ENCODE measurements at places on chromosomes 5 and 9. TPM values are rescaled to one million over a fixed set of nuclear protein-coding genes. Genes with fewer than 3 reads are reported as not detected.
A peak's percentile ranks its signal among the peaks of the same experiment; 100 is the strongest.

GRCh38 chr5:65338606-65339151 lies 143.0 kb downstream of the ADAMTS6 start:
- DNase-seq, result no peak

DNA sequence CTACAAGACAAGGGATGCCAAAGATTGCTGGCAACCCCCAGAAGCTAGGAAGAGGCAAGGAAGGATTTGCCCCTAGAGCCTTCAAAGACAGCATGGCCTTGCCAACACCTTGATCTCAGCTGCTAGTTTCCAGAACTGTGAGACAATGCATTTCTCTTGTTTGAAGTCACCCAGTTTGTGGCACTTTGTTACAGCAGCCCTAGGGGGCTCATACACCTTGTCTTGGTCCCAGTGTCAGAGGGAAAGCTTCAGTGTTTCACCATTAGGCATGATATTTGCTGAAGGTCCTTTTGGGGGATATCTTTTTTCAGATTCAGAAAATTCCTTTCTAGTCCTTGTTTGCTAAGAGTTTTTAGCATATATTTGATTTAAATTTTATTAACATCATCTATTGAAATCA lies 3.1 kb upstream of the PPIC start:
- DNase-seq, result no peak

GRCh38 chr5:17218353-17219005 lies 1.0 kb downstream of the BASP1 start:
- DNase-seq, result peak; percentile 52

DNA sequence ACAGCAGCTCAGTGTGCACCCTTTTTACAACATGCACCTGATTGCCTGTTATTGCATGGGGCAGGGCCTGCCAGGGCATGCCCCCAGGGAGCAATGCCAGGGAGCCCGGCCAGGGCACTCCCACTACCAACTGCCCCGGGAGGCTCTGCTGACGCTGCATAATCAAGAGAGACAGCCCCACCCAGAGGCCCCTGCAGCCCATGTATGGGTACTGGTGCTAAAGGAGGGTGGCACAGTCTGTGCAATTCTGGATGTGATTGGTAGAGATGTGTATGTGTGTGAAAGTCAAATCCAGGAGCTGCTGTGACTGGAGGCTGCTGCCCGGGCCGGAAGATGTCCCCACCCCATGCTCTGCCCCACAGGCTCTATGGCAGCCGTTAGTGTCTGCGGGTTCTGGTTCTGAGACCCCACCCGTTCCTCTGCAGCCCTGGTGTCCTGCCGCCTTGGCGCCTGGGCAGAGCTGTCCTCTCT lies 3.9 kb upstream of the NEURL1B start:
- peak; percentile 90 for DNase-seq

SLC6A18 gene
- 0.53 TPM for total RNA-seq

ZNF462 gene
- total RNA-seq, result 16.1 TPM

ORM2 gene
- total RNA-seq, result not detected

GRCh38 chr5:96093890-96094381 lies 132.3 kb upstream of the ELL2 start:
- no peak for DNase-seq

- no peak for DNase-seq
These were observed 46.8 kb downstream of the ZNF366 start for GRCh38 chr5:72460413-72460812.

TYRP1 gene
- 0.70 TPM for total RNA-seq

MARCOL gene
- total RNA-seq, result not detected

DNA sequence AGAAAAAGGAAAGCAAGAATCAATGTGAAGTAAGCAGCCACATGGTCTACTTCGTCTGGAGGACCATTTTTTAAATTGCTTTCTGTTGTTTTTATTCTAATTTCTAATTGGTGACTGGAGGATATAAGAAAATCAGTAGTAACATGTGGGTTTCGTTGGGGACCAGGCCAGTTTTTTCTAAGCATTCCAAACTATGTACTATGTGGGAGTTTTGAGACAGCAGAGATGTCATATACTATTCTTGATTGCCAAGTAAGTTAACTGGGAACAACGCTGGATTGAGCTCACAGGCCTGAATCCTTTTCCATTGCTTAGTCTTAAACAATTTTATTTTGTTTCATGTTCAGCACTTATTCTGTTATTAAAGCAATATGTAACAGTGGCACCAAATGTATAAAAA lies 225.7 kb downstream of the TMEM167A start:
- DNase-seq, result no peak

- DNase-seq, result no peak
These were observed 5.3 kb upstream of the SHOC1 start for GRCh38 chr9:111799915-111800526.

GRCh38 chr5:35218981-35219380 lies 11.3 kb downstream of the PRLR start:
- no peak for DNase-seq

INSL4 gene
- not detected for total RNA-seq

DNA sequence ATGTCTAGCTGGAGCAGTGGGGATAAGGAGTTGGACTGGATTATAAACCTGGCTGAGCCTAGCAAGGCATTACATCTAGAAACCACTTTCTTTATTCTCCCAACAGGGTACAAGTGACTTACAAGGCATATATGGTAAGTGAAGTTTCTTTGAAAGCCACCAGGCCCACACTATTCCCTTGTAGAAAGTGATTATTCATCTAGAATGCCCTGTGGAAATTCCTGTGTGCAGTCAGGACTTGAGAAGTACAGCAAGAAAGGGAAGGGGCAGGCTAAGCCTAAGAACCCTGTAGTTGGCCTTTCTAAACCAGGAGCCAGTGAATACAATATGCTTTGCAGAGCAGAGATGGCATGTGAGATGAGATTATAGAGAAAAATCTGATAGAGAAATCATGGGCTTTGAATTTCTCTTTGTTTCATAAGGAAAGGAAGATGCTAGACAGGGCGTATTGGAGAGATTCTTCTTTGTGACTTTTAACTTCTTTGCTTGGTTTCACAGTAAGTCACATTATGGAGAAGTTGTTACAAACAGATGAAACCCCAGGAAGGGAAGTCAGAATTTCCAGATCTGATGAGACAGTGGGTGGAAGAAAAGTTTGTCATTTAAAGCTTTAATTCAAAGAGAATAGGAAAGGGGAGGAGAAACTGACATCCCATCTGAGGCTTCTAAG lies 321.7 kb downstream of the NDUFS4 start:
- DNase-seq, result no peak

SH3PXD2B gene
- 12.9 TPM for total RNA-seq

- DNase-seq, result no peak
These were observed 14.3 kb downstream of the CNTFR start for GRCh38 chr9:34575241-34575640.

GRCh38 chr5:61303346-61303745 lies 28.7 kb upstream of the ZSWIM6 start:
- no peak for DNase-seq

GRCh38 chr9:119050281-119050680 lies 319.0 kb downstream of the BRINP1 start:
- no peak for DNase-seq

LCN15 gene
- total RNA-seq, result 1.5 TPM

DNA sequence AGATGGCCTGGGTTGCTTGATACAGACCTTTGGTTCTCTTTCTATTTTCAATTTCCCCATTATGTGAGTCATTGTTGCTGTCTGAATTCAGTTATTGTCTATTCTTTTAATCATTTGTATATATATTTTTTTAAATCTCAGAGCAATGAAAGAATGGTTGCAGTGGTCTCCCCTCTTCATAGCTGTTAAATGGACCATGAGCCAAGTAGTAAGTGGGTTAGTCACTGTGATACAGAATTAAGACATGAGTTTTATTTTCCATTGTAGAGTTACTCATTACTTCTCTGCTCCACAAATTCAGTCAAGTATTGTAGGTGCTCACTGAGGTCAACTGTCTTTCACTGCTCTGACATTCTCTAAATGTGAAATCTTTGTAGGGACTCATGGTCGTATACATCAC lies 174.6 kb upstream of the GRAMD2B start:
- no peak for DNase-seq

SMIM3 gene
- total RNA-seq, result 82.5 TPM

- no peak for DNase-seq
These were observed 456.4 kb downstream of the NFIB start for GRCh38 chr9:13857521-13857920.

GRCh38 chr9:137592767-137593166 lies 2.5 kb upstream of the ZMYND19 start:
- no peak for DNase-seq

TRIM41 gene
- 20.4 TPM for total RNA-seq

DNA sequence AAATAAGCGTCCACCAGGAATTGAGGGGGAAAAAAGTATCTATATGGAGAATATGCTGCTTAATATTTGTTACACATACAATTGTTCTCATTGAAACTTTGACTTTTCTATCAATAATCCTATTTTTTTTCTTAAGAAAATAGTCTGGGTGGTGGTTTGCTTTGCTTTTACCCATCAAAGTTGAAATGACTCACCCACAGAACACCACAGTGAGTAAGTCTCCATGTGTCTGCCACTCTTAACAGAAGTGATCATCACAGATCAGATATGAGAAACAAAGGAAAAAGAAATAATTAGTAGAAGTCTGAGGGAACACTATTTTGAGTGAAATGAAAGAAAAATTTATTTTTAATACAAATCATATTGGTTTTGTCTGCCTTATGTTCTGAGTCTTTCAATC lies 742.8 kb downstream of the CDH9 start:
- no peak for DNase-seq

DNA sequence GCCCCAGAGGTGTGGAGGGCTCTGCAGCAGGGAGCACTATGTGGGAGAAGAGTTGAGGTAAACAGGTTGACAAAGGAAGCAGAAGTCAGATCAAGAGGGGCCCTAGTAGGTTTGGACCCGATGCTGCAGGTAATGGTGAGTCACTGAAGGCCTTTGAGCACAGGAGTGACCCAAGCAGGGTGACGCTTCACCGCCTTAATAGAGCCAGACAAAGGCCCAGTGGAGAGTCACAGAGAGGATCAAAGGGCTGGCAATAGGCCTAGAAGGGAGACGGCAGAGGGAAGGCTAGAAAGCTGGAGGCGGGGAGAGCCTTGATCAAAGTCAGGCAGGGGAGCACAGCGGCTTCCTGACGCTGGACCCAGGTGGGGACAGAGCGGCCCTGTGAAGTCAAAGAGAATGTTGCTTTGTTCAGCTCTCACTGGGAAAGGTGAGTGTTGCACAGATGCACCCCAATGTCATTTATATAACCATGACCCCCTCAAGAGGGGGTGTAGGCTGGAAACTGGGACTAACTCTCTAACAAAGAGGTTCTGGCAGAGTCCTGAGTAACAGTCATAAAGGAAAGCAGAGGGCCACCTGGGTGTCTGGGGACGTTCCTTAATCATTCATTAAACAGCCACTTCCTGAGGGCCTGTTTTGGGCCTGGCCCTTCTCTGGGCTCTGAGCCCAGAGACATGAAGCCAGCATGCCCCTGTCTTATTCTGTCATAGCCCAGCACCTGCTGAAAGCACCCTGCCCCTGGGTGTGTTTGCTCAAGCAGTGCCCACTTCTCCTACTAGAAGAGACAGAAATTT lies 9.8 kb upstream of the CPLX2 start:
- DNase-seq, result no peak

CDH6 gene
- 0.85 TPM for total RNA-seq

RUFY1 gene
- 65.8 TPM for total RNA-seq

GRCh38 chr5:80569961-80570786 lies at the start of gene ANKRD34B:
ANKRD34B (minus strand) TSS chr5:80570280; CDS start chr5:80560019, 10,261 bp downstream.
- no peak for DNase-seq

KLHL3 gene
- 6.2 TPM for total RNA-seq

DNA sequence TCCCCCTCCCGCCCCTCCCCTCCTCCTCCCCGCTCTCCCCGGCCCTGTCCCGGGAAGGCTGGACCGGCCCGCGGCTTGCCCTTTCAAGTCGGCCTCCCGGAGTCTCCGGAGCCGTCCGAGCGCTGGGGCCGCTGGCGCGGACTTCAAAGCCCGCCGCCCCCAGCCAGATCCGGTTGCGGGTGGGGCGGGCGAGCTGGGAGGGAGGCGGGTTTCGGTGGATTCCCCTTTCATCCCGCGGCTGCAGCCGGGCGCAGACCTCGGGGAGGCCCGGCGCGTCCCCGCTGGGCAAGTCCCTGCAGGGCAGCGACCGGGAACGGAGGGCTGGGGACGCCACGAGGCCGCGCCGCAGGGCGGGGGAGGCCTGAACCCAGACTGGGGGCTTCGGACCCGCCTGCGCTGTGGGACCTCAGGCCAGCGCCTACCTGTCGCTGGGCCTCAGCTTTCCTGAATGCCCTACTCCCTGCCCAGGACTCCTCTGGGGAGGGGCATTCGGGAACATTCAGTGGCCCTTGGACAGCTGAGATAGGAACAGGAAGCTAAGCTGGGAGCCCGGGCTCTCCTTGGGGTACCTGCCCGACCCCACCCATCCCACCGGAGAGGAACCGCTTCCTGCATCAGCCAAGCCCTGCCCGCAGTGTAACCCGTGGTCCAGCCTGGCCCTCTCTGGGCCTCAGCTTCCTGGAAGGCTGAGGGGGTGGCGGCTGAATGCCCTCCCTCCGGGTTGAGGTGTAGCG lies 23.4 kb downstream of the C9orf50 start:
- peak; percentile 70 for DNase-seq

DNA sequence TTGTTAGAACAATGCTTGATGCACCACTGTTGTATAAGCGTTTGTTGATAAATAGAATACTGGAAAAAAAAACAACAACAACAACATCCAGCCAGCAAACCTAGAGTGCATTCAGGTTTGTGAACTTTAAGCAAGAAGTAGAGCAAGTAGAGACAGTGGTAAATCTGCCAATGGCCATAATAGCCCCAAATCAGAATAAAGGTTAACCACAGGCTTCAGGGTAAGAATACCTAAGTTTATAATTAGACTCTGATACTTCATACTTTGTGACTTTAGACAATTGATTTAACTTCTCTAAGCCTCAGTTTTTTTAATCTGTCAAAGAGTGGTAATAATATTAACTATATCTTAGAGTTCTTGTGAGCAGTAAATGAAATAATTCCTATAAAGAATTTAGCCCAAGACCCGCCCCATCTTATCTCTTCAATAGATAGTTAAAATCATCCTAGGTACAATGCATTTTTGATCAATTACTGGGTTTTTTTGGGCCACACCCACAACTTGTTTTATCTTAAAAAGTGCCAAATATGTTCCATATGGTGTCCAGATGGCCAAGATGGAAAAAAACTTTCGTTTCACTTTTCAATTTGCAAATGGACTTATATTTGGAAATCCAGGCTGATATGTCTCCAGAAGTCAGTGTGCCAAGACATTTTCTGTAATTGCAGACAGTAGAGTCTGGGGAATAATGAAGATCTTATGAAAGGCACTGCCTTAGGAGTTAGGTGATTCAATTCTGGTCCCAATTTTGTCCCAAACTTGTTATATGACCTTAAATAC lies 24.5 kb upstream of the DPYSL3 start:
- DNase-seq, result no peak

IL13 gene
- total RNA-seq, result not detected

DNA sequence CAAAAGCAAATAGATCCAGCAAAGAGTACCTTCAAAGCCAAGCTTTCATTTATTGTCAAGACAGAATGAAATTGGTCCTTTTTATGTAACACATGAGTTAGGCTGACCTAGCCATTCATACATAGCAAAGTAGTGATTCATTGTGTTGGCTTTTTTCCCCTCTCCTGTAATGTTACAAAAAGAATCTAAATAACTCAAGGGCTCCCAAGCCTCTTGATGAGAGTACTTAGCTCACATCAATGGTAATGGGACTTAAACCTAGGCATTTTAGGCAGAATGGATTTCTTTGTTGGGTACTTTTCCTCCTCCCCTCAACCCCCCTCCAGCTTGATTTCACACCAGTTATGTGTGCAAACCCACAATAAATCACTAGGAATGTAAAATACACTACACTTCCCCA lies 123.7 kb downstream of the EBF1 start:
- DNase-seq, result no peak

FAM169A gene
- 1.7 TPM for total RNA-seq

DAB2 gene
- total RNA-seq, result 61.6 TPM

CCDC180 gene
- 15.7 TPM for total RNA-seq

GRCh38 chr5:176446884-176447590 lies 1.1 kb upstream of the FAF2 start:
- no peak for DNase-seq
